ENCODE measurements at places on chromosomes 6 and 20.

DNA sequence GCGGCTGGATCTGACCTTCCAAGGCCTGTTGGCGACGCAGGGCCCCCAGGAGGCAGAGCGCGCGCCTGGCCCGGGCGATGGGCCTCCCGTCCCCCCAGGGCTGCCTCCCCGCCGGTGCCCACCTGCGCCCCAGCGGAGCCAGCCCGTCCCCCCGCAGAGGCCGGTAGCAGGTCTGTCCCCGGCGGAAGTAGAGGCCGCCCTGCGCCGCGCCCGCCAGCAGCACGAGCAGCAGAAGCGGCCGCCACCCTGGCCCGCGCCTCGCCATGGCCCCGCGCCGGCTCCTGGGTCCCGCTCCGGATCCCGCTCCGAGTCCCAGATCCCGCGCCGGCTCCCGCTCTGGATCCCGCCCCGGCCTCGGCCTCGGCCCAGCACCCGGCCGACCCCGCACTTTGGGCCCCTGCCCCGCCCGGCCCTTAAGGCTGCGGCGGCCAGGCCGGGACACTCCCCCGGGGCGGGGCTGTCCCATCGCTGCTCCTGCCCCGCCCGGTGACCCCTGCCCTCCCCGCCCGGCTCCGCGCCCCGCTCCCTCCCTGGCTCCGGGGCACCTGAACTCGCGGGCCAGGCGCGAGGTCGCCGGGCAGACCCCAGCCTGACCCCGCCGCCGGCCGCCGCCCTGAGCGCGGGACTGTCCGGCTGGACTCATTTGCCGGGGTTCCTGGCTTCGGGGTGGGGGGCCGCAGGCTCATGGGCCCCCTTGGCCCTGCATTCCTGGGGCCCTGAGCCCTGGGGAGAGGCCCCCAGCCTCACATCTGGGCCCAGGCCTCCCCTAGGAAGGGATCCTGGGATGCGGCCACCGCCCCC lies at the start of gene CTSZ:
CTSZ (minus strand) TSS at position 391 of the 801 bp plus-strand sequence; CDS start at position 265, 126 bp downstream.
- peak; percentile 85 for DNase-seq

DNA sequence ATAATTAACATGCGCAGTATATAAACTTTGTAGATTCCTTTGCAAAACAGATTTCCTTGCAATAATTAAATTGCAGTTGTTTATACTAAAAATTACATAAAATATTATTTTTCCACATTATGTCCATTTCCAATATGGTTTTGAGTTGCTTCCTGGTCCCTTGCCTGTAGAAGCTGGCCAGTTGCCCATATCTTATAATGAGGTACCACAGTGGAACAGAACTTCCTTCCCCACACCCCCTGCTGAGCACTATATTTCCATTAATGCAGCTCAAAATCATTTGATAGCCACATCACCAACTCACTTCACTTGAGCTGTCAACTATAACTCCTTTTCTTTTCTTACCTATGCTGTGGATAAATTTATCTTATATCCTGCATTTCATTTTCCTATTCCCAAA lies 194.6 kb downstream of the DST start:
- DNase-seq = no peak

DNA sequence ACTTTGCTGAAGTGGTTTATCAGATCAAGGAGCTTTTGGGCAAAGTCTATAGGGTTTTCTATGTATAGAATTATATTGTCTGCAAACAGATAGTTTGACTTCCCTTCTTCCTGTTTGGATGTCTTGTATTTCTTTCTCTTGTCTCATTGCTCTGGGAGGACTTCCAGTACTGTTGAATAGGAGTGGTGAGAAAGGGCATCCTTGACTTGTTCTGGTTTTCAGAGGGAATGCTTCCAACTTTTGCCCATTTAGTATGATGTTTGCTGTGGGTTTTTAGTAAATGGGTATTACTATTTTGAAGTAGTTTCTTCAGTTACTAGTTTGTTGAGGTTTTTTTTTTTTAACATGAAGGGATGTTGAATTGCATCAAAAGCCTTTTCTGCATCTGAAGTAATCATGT lies 36.1 kb downstream of the KCNS1 start:
- no peak for DNase-seq

GRCh38 chr6:127120023-127120786 lies 1.7 kb downstream of the RSPO3 start:
- DNase-seq = no peak

DNA sequence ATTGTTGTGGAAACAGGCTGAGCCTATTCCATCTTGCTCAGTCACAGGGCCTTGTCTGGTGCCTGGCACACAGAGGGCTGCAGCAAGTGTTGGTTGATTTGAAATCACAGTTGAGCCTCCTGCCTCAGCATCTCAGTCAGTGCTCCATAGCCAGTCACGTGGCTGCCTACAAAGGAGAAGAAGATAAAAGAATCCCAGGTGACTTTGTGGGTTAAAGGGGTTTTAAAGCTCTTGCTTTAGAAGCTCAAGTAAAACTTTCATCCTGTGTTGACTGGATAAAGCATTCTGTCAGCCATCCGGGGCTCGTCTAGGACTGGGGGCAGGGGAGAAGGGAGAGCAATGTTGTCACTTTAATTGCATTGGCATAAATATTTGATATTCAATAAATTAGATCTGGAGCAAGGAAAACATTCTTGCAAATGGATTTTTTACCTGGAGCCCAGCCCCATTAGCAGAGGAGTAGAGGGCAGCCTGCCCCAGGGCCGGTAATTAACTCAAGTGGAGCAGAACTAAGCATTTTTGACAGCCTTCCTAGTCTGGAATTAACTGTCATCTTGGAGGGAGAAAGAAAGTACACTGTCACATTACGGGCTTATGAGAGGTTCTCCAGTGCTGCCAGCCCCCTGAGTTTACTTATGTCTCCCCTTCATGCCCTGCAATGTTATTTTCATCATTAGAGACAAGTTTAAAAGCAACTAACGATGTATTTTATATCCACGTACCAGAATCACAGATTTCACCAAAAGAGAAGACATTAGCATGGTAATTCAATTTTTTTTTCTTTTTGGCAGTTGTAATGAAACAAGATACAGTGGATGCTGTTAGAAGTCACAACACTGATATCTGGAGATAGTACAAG lies 71.7 kb upstream of the GTSF1L start:
- no peak for DNase-seq

DNA sequence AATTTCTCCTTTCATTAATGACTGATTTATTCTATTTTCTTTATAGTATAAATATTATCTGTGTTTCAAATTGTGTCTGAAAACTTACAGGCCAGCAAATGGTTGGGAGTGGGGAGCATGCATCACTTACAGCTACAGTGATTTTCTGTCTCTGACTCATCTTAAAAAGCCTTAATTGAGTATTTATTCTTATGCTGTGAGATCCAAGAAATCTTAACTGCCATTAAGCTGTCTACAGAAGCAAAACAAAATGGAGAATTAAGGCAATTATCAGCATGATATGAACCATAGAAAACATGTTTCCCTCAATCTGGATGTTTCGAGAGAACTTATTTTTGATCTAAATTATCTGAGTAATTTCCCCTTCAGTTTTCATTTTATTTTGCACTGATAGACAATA lies 831.2 kb downstream of the KIF16B start:
- no peak for DNase-seq

DNA sequence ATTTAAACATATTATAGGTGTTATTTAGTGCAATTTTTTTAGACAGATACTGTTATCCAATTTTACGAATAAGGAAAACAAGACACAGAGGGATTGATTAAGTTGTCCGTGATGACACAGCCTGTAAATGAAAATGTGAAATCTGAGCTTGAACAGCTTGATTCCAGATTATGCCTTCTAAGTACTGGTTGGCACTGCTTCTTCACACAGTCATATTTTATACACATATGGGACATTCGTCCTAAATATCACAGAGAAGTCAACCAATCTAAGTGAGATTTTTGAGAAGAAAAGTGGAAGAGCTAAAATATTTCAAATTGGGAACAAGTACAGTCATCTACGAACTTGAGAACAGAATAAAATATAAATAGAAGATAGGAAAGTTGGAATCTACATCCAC lies 756.3 kb downstream of the BCKDHB start:
- no peak for DNase-seq

DNA sequence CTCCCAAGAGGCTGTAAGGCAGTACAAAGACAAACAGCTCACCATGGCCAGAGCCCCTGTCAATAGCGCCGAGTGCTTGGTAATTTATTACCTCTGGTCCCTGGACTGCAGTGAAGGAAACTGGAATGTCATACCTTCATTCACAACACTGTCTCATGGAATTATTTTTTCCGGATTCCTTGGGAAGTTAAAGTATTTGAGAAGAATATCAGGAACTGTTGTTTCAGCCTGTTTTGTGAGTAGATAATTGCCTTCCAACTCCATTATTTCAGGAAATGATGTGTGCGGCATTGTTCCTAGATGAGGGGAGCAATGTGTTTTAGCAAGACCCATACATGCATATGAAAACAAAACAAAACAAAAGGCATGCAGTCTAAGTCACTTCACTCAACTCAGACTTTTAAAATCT lies 64.0 kb downstream of the BLOC1S5 start:
- no peak for DNase-seq

DNA sequence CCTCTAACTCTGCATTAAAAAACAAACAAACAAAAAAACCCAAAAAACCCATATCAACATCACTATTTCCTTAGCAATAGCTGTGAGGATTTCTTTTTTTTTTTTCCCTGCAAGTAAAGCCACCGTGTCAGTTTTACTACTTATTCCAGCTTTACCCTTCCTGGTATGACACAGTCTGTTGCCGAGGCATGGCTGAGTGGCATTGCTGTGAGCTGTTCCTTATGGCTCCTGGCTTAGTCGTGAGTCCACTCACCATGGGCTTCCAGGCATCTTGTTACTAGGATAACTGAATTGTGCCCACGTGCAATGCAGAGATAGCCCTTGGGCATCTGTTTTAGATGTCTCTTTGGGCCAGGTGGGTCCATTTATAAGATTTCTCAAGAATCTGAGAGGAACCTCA lies 84.8 kb downstream of the LRRC1 start:
- no peak for DNase-seq

DNA sequence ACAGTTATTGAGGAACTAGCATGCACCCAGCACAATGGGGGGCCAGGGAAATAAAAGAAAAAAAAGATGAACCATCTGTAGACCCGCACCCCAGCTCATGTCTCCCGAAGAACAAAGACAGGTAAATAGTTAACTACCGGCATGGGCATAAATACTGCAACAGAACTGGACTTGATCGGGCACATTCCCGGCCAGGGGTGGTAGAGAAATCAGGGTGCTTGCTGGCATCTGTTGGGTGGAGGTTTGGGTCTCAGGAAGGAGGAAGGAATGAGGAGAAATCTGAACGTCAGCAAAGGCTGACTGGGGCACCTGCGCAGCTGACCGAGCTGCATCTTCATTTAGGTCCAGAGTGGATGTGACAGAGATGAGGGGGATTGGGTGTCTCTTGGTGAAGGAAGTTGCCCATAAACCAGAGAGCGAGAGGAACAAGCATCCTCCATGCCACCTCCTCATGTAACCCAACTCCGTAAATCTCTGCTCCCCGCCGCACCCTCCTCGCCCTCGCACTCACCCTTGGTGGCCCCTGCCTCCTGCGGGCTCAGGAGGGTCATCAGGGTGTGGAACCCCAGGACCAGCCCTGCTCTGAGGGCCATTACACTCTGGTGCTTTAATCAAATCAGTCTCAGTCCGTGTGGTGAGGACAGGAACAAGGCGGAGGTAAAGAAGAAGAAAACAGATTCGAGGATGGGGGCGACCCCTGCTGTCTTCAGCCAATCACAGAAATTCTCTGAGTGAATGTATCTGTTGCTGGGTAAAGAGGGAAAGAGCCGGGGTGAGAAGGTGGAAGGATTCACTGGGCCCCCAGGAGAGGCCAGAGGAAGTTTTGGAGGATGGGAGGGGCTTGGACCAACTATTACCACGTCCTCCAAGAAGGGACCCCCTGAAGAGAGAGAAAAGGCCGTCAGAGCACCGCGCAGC lies at the start of gene HLA-DOA:
HLA-DOA (minus strand) TSS at position 648 of the 918 bp plus-strand sequence.
- DNase-seq = peak; percentile 96

DNA sequence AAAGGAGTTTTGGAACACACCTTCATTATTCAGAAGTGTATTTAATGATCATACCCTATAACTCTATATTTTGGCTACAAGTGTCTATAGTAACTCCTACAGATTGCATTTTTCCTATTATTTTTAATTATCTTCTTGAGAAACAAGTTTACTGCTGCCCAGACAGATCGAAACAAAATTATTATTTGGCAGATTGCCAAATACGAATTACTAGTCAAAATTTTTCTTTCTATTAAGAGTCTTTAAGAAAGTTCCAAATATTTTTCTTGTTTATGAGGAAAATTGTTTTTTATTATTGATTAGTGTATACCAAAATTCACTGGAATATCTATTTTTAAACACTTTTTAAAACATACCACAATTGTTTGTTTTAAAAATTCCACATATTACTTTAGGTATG lies 821.9 kb upstream of the SLC35B3 start:
- DNase-seq = no peak

- no peak for DNase-seq
Observed at GRCh38 chr6:1553562-1554083, 56.1 kb upstream of the FOXC1 start.

DNA sequence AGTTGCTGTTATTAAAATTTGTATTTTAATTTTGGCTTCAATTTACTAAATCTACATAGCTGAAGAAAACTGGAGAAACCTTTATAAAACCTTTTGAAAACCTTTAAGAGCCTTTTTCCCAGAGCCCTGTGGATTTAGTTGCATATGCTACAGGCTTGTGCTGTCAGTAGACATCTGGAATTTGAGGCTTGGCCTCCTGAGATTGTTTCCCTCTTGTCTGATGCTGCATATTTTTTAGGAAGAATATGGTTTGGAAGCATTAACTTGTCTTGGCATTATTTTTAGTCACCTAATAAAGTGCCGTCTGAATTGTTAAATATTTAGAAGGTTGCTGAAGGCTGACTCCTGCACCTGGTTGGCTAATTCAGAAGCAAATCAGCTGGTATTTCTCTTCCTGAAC lies 369.4 kb downstream of the UTRN start:
- no peak for DNase-seq

DNA sequence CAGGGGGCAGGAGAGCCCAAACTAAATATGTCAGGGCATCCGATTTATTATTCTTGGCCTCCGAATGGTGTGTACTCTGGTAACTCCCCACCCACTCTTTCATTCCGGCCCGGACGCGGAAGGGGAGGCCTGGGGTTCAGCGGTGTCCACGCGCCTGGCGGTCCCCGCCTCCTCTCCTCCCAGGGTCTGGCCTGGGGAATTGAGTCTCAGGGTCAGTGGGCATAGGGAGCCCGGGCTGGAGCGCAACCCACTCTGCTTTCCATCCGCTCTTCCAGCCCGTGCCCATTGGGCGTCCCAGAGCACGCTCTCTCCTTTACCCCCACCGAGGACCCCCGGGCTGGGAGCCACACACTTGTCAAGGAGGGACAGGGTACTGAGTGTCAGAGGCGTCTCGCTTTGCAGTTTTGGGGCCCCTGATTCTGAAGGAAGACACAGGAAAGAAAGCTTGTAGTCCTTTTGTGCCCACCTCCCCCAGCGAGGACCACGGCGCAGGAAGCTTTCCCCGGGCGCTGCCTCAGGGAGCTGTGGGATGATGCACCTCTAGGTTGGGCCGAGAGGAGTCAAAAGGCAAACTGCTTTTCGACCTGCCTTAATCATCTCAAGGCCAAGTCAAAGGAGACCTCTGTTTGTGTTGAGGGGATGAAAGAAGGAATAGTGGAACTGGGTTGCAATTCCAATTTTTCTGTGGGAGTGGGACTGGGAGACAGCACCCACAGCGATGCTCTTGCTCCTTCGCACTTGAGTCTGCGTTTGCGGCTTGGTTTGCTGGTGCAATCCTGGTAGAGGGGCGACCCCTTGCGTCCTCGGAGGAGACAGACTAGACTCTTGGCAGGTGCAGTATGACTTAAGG lies 2.5 kb downstream of the RSPO3 start:
- DNase-seq = peak; percentile 81
